ENCODE measurements at places on chromosomes 6 and 20.

DNA sequence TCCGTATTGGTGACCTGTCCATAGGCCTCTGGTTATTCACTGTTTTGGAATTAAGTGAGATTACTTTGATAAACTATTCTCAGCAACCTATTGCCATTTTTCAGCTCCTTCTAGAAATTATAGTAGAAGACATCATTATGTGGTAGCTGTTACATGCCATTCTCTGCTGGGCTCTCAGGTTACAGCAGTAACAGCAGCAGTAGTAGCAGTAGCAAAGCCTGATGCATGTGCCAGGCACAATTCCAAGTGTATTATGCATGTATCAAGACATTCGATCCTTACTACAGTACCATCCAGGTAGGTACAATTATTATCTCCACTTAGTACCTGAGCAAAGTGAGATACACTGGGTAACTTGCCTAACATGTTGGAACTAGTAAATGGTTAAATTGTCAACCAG is 74.3 kb downstream of the RPS12 start:
- DNase-seq, result no peak

DNA sequence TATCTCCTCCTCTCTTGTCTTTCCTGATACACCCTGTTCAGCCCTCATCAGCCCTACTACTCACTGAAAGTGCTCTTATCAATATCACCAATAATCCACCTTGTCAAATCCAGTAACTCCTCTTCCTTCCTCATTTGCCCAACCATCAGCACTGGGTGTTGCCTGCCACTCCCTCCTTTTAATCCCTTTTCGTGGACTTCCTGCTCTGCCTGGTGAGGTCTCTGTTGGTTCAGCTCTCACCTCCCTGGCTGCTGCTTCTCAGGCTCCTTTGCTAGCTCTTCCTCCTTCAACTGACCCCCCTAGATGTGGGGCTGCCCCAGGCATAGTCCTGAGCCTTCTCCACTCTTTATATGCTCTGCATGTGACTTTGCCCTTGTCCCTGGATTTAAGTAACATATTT is 92.5 kb downstream of the PREP start:
- DNase-seq, result no peak

DNA sequence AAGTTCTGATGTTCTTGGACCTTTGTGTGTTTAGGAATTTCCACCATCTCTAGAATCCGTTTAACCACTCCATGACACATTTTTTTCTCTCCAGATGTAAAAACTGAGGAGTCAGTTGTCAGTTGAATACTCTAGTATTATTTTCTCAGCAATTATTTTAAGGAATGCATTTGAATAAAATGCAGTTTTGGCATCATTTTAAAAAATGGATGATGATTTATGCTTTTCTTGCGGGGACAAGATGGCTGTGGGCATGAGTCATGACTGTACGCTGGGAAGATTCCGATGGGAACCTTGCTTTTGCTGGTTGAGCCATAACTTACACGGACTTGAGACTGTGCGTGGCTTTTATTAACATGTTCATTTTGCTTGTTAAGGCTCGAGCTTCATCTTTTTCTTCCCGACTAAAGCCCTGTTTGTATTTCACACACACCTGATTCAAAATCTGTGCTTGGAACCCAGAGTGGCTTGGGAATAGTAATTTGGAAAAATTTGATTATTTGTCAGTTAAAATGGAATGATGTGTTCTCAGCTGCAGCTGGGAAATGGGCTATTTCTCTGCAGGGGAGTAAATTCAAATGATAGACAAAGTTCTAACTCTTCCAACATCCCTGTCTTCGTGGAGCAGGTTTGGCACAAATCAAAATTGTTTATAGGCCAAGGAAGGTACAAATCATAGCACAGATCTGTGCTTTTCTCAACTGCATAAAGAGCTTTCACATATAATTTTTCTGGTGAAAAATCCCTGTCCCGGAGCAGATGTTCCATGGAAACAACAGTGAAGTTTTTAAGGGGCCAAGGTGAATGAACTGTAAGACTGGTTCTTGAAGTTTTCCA is 470.5 kb upstream of the JAG1 start:
- DNase-seq, result no peak

DNA sequence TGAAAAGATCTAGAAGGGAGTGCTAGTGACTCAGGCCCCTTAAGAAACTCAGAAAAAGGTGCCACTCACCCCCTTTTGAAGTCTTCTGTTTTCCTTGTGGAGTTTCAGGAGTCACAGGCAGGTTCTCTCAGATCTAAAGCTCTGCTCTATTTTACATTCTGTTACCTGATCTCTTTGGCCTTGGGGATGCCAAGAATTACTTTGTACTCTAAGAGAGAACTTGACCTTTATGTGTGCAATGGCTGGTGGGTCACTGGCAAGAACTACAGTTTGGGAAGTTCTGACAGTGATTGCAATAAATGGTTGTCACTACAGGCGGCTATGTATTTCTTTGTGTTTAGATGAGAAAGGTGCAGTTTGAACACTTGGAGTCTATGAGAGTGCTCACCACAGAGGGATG is 24.2 kb upstream of the ENPP4 start:
- no peak for DNase-seq

- DNase-seq, result no peak
These were observed 603 bp downstream of the TASP1 start for GRCh38 chr20:13638162-13638495.

GRCh38 chr6:165664559-165665383 is 1.7 kb upstream of the PDE10A start:
- no peak for DNase-seq

- DNase-seq, result no peak
These were observed 11.5 kb upstream of the CST7 start for GRCh38 chr20:24937579-24937978.

DNA sequence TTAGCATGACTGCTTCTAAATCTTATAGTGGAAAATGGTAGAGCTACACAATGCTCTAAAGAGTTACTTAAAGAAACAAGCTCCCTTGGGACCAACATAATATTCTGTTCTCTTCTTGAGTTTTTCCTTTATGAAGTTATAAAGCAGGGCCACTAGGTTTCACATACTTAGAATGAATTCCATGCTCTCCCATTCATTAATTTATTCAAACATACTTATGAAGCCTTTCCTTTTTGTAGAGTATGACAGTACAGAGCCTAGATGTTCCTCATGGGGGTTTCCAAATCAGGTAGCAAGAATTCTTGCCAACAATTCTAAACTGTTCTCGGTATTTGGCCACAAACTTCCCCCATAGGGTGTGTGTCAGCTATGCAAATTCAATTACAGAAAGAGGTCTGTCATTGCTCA is 20.6 kb upstream of the FABP7 start:
- no peak for DNase-seq

DNA sequence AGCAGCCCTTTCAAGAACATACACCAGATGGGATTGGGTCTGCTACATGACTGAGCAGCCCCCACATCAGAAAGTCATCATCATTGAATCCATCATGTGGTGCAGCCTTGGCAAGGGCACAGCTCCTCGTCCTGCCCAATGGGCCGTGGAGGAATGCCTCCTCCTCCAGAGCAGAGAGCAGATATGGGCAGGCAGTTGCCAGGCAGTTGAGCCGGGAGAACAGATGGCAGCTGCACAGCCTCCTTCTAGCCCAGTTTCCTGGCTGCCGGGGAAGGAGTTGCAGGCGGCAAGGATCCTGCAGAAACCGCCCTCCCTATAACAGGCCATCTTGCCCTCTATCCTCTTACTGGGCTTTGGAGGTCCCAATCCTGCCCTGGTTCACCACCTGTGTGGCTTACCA is 11.9 kb upstream of the ZFAND3 start:
- DNase-seq, result no peak

GRCh38 chr20:22578221-22579118 is 5.9 kb downstream of the FOXA2 start:
- no peak for DNase-seq

DNA sequence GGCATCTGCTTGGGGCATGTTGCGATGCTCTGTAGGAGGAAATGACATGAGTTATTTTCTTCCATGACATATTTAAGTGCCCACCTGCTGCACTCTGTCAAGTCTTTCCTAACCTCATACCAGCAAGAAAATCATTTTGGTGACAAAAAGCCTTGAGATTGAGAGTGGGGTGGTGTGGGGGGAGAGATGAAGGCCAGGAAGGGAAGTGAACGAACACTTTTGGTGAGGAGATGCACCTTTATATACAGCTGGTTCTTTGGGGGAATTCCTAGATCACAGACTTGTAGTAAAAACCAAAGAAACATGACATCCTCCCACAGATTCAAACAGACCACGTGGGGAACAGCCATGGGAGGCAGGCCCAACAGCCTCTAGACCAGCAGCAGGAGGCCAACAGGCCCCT is 26.1 kb downstream of the NCOA5 start:
- DNase-seq, result no peak

GRCh38 chr6:14270925-14271788 is 153.6 kb downstream of the CD83 start:
- DNase-seq, result peak; percentile 18

- DNase-seq, result no peak
These were observed 91.8 kb upstream of the PMEPA1 start for GRCh38 chr20:57801581-57801980.

DNA sequence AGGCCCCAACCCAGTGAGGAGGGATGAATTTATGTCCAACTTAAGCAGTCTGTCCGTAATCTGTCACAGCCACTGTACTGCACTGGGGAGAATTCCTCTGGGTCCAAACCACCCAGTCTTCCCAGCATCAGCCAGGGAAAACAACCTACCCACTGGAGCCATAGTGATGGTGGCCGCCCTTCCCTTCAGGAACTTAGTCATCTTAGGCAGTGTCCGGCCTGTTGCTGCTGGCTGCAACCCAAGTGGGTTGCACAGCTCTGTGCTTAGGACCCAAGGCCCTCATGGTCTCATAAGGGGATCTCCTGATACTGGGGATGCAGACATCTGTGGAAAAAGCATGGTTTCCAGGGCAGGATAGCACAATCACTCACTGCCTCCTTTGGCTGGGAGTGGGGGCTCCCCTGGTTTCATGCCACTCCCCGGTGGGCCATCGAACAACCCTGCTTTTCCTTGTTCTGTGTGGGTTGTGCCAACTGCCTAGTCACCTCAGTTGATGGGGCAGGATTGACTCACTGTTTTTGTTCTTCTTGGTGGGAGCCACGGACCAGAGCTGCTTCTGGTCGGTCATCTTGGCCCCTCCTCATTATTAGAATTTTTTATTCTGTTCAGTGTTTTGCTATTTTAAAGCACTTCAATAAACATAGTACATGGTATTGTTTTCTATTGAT is 591.9 kb downstream of the DOK5 start:
- no peak for DNase-seq

DNA sequence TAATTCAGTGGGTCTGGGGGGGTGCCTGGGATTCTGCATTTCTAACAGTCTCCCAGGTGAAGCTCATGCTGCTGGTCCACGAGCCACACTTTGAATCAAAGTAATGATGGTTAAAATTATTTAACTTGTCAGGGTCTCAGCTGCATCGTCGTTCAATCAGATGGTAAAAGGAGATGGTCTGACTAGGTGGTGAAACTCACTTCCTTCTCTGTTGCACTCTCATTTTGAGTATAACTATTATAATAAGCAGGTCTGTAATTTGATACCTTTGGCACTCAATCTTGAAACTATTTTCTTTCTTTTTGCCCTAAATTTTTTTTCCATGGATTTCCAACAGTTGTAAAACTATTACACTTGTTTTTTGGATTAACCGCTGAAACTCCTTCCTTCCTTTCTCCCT is 292.5 kb downstream of the FARS2 start:
- DNase-seq, result no peak

DNA sequence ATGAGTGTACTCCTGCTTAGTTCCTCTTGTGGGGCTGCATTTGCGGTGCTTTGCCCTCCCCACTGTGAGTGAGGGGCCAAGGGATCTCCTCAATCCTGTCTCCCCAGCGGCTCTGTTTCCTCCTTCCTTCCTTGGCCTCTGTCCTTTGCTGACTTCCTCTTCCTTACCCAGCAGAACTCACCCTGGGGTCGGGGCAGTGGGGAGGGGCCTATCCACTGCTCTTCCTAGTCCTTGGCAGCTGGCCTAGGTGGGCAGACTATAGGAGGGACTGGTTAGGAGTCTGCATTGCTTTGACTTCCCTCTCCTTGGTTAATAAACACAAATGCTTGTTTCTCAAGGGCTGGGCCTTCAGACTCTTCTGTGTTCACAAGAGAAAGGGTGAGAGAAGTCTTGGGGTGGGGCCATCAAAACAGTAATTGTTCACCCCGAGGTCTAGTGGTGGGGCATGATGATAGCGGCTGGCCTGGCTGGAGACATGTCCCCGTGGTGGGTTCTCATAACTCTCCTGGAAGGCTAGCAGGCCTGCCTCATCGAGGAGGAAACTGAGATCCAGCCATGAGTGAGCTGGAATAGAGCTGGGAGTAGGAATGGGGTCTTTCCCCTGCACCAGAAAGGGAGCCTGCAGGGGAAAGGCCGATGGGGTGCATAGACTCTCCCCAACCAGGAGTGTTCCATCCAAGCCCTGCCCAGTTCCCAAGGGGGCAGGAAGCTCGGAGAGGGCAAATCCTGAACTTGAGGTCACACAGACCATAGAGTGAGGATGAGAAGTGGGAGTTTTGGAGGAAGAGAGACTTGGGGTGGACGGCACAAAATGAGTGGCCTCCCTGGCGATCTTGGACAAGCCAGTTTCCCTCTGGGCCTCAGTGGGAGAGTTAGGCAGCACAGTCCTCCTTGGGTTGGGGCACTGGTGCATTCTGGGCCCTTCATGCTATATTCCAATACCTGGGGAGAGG is 12.7 kb downstream of the FAM110A start:
- no peak for DNase-seq

DNA sequence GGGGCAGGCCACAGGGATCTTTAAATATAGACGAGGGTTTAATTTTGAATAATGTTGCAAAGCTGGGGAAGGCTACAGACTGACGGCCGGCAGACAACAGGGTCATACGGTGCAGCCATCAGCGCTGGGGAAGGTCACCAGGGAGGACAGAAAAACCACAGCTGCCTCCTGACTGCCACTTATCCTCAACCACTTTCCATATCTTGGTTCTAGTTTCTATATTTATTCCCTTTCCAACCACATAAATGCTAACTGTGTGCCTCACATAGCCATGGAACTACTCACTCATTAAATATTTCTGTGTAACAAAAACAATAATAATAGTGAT is 85.7 kb upstream of the AGPAT4 start:
- DNase-seq, result no peak

DNA sequence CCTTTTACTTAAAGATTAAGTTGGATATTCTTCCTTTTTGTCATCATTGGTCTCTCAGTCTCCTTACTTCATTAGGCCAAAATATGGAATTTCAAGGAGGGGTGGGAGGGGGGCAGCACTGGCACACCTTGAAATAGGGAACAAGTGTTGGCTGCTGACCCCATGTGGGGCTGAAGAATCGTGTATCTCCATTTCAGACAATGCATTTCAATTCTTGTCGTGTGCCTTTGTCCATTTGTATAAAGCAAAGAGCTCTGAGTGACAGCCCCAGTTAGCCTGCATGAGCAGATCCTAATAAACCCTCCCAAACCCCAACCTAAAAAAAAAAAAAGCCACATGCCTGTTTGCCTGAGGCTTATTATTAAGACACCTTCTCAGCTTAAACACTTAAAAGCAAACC is 1.0 kb upstream of the TFAP2D start:
- no peak for DNase-seq

GRCh38 chr6:50353603-50354002 is 303.9 kb upstream of the DEFB112 start:
- DNase-seq, result no peak

- DNase-seq, result no peak
These were observed 10.4 kb downstream of the SRC start for GRCh38 chr20:37356387-37356786.

- no peak for DNase-seq
These were observed 21.1 kb downstream of the HDGFL1 start for GRCh38 chr6:22590423-22590822.
